ENCODE measurements at places on chromosomes 2 and 18.
A peak's percentile ranks its signal among the peaks of the same experiment; 100 is the strongest.

GRCh38 chr2:223647258-223647952 is 45.2 kb upstream of the SCG2 start:
- no peak for DNase-seq

DNA sequence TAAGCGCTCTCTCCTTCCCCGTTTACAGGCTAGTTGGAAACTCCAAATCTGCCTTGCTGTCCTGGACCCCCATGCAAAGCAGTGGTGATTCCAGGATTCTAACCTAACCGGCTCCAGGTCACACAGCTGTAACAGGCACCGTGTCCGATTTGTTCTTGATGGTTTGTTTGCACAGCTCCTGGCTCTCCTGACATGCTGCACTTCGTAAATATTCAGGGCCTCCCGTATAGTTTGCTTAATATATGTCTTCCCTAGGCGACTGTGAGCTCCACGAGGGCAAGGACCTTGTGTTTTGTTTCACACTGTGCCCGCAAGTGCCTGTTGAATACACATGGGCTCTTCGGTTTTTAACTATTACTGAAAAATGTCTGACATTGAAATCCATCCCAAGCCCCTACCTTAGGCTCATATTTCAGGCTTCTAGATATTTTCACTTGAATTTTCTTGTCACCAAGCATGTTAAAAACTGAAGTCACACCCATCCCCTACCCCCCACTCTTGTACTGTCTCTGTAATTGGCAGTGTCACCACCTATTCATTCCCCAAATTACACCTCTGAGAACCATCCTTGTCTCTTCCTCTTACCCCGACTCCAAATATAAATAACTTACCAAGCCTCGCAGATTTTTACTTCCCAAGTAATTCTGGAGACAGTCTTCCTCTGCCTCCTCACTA is 1.0 kb upstream of the PUM2 start:
- peak; percentile 39 for DNase-seq

DNA sequence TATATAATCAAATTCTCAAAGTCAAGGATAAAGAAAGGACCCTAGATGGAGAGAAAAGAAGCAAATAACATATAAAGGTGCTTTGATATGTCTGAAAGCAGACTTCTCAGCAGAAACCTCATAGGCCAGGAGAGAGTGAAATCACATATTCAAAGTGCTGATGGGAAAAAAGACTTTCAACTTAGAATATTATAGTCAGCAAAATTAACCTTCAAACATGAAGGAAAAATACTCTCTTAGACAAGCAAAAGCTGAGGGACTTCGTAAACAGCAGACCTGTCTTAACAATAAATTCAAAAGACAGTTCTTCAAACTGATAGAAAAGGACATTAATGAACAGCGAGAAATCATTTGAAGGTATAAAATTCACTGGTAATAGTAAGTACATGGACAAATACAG is 107.2 kb upstream of the KCNH7 start:
- no peak for DNase-seq

DNA sequence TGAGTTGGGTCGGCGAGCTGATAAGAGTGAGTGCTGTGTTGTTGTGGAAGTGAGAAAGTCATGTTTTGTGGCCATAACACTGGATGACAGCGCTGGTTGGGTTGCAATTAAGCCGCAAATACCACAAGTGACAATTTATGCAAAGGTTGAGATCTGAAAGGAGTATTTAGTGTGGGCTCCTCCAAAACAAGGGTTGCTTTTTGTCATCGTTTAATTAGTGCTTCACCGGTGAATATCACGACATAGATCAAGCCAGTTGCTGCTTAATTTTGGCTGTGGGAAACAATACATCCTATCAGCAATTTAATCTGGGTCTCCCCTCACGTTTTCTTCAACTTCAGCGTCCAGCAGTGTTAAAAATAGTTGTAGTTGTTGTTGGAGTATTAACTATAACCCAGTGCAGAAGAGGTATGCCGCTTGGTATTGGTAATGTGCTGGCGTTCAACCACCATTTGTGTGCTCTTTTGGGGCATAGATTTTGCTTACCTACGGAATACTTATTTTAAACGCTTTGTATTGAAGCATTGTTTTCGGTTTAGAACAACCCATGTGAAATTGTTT is 662 bp downstream of the ACVR2A start:
- DNase-seq: peak; percentile 57

GRCh38 chr2:74385396-74385795 is 5.3 kb upstream of the DCTN1 start:
- DNase-seq: no peak

GRCh38 chr18:23143815-23144261 is 8.6 kb downstream of the CABLES1 start:
- no peak for DNase-seq

- DNase-seq: no peak
These were observed 240.9 kb downstream of the AGAP1 start for GRCh38 chr2:235734688-235735231.

GRCh38 chr2:46170026-46170425 is 127.2 kb upstream of the EPAS1 start:
- DNase-seq: no peak

DNA sequence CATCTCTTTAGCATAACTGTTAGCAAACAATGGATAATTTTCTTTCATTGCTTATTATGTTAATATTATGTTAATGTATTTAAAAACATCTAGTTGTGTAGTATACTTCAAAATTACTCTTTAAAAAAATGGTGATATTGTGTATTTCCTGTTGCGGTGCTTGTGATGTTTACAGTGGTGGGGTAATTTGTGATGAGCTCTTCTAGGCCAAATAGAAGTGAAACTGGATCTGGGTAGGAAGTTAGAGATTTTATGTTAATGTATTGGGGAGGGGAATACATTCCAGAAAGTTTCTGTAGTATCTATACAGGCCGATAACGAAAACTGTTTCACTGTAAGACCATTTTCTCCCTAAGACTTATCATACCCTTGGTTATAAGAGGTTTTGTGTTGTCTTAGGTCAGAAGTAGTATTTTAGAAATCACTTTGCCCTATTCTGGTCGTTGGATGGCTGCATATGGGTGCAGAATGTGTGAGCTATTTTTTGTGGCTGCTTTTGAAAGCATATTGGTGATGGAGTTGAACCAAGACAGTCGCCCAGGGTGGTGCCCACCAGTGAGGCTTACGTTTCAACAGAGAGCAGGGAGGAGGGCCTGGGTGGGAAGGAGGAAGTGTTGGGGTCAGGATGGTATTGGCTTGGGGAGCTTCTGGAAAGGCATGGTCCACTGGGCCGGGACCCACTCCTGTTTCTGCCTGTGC is 5.8 kb downstream of the TSHZ1 start:
- no peak for DNase-seq

- no peak for DNase-seq
These were observed 134.3 kb upstream of the PIEZO2 start for GRCh38 chr18:11283479-11284161.

DNA sequence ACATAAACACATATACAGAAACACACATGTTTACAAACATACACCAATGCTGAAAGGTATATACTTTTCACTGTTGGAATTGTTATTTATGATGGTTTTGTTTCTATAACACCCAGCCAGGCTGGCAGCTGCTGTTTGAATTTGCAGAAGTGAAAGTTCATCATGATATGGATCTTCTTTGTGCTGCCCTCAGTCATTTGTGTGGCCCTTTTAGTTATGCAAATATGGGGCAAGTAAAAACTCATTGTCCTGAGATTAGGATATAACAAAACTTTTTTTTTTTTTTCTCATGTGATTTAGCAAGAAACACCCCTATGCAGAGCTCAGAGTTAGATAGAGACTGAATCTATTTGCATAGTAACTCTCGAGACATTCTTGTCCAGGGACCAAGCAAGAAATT is 714.1 kb downstream of the KCNJ3 start:
- DNase-seq: no peak

DNA sequence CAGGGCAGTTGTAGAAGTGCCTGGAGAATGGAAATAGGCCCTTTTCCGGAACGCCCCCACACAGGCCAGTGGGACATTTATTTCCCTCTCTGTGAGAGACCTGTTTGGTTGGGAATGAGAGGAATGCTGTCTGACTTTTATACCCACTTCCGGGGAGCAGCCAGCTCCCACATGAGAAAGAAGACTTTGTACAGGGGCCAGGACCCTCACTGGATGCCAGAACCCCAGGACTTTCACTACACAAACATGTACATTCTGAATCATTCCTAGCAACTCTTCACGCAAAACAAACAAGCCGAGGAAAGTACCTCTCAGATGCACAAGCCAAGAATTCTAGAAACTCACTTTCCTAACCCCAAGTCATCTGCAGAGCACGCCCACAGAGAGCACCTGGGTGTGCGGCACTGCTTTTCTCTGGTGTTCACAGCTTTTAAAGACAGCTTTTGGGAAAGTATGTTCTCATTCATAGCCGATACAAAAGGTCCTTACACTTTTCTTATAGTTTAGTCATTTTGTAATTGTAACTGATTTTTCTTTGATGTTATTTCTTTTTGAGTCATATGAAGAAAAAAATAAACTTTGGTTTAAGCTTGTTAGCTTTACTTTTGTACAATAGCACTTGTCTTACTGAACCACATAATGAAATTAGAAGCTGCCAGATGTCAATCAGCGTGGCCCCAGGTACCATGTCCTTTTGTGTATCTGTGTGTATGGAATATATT is 856.1 kb upstream of the ID2 start:
- no peak for DNase-seq

GRCh38 chr2:58387701-58388100 is 146.6 kb upstream of the FANCL start:
- no peak for DNase-seq

DNA sequence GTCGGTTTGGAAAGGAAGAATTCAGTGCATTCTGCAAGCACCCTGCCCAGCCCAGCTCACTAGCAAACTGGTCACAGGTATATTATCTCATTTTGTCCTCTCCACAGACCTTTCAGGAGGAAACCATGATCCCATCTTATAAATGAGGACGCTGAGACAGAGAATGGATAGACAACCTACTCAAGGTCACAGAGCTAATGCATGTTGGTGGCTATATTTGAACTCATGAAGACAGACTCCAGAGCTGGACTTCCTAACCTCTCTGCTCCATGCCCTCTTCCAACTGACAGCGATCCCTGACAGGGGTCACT is 29.5 kb downstream of the SERPINB5 start:
- DNase-seq: no peak

DNA sequence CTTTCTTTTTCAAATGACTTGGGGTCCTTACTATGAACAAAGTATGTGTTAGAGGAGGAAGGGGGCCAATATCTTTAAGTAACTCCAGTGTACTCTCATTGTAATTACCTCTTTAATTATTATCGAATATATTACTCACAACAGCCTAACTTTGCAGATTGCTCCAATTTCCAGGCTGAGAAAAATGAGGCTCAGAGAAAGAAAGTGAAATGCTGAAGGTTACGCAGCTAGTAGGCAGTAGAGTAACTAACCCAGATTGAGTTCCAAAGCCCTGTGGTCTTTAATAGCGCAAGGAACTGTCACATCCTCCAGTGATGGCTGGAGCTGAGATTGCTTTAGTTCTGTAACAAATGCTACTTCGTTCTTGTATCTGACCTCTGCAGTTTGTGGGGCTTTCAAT is 2.2 kb upstream of the GYPC start:
- DNase-seq: no peak

GRCh38 chr2:217820091-217820819 is 182.5 kb downstream of the TNS1 start:
- no peak for DNase-seq

DNA sequence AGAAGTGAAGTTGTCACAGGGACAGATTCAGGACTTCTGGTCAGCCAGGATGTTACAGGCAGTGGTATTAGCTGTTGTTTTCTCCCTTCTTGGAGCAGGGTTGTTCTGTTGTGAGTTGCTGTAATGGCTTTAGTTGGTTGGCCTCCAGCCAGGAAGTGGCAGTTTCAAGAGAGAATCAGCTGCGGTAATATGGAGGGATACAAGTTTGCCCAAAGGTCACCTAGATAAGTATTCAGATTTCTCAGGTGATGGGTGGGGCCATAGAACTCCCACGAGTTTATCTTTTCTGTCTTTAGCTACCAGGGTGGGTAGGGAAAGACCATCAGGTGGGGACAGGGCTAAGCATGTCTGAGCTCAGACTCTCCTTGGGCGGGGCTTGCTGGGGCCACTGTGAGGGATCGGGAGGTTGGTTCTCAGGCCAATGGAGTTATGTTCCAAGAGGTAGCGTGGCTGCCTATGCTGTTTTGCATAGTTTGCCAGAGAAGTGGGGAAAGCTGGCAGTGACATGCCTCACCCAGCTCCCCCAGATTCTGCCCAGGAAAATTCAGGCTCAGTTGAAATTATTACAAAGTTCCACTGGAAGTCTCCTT is 640.4 kb upstream of the CHAC2 start:
- no peak for DNase-seq

GRCh38 chr18:74454279-74454751 is 2.8 kb downstream of the DIPK1C start:
- no peak for DNase-seq

All from NCI-H524 (cell line).